ENCODE measurements at places on chromosomes 16 and 17. TPM values are rescaled to one million over a fixed set of nuclear protein-coding genes. Genes with fewer than 3 reads are reported as not detected.

The PYDC1 gene
- total RNA-seq: not detected

The SPATA22 gene
- 0.38 TPM for total RNA-seq

The MYH1 gene
- total RNA-seq: not detected

The ATP2C2 gene
- total RNA-seq: not detected

The HOXB9 gene
- total RNA-seq: 27.1 TPM

The CDH11 gene
- total RNA-seq: 116 TPM

The RGS11 gene
- 5.2 TPM for total RNA-seq
